ENCODE measurements at places on chromosomes 13 and 19.

DNA sequence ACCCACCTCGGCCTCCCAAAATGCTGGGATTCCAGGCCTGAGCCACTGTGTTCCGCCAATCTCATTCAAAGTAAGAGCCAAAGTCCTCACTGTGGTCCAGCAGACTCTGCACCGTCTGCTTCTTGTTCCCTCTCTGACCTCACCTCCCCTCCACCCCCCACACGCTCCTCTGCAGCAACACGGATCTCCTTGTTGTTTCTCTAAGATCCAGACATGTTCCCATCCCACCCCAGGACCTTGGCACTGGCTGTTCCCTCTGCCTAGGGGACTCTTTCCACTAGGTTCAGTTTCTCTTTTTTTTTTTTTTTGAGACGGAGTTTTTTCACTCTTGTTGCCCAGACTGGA lies 38.4 kb downstream of the LTBP4 start:
- DNase-seq: no peak

GRCh38 chr13:112679381-112679780 lies 10.5 kb upstream of the ATP11A start:
- DNase-seq: peak; percentile 24

GRCh38 chr13:75296641-75297040 lies 185.3 kb downstream of the TBC1D4 start:
- no peak for DNase-seq

GRCh38 chr19:18170714-18171255 lies 2.8 kb upstream of the IFI30 start:
- no peak for DNase-seq

DNA sequence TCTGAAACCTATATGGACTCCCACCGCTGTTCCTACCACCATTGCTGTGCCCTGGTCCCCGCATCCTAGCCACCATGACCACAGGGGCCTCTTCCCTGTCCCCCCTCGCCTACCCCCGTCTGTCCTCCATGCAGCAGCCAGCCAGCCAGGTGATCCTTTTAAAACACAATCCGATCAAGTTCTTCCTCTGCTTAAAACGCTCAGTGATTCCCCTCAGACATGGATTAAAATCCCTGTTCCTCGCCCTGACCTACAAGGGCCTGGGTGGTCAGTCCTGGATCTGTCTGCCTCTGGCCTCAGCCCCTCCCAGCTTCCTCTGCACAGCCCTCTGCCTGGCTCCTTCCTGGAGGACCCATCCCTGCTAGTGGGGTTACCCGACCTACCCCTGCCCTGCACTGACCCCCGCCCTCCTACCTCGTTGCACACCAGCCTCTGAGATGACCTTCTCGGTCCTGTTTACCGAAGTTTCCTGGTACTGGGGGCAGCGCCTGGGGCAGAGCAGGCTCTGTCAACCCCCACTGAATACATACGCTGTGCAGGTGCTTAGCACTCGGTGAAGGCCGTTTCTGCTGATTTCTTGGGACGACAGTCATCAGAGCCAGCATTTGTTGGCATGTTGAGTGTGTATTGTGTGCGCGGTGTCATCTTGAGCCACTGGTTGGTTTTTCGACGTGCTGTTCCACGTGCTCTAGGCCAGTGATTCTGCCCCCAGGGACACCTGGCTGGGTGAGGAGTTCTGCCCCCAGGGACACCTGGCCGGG lies 14.7 kb upstream of the LENG8 start:
- DNase-seq: no peak

GRCh38 chr19:55270172-55270942 lies 9.6 kb downstream of the HSPBP1 start:
- DNase-seq: no peak

- peak; percentile 83 for DNase-seq
Measured at GRCh38 chr19:33388231-33388724, 14.8 kb downstream of the CEBPG start.

- DNase-seq: peak; percentile 85
Measured at GRCh38 chr19:19423322-19423721, 17.8 kb downstream of the GATAD2A start.

- DNase-seq: no peak
Measured at GRCh38 chr13:33494596-33495204, 209.1 kb upstream of the STARD13 start.

DNA sequence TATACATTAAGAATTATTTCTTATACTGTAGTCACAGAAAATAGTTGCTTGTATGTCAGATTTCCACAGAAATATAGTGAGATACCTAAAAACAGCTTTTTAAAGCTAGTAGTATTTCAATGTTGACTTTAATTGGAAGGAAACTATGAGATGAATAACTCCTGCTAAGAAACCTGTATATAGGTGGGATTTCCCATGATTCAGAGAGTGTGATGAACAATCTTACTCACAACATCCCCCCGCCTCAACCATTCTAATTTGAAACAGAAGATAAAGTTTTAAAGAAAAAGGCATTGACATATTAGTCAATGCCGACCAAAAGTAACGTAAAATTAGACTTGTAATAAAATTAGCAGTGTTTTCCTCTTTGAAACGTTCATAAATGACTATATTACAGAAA lies 1.4 kb upstream of the MIR17HG start:
- no peak for DNase-seq

GRCh38 chr13:35930665-35931631 lies 200.2 kb downstream of the DCLK1 start:
- DNase-seq: no peak

GRCh38 chr13:99303863-99304521 lies 3.2 kb downstream of the GPR183 start:
- DNase-seq: no peak

- no peak for DNase-seq
Measured at GRCh38 chr13:111965466-111966214, 101.3 kb upstream of the SOX1 start.

- DNase-seq: no peak
Measured at GRCh38 chr13:96052656-96053002, 572 bp downstream of the UGGT2 start.

GRCh38 chr13:31699650-31700049 lies 39.7 kb upstream of the RXFP2 start:
- no peak for DNase-seq

DNA sequence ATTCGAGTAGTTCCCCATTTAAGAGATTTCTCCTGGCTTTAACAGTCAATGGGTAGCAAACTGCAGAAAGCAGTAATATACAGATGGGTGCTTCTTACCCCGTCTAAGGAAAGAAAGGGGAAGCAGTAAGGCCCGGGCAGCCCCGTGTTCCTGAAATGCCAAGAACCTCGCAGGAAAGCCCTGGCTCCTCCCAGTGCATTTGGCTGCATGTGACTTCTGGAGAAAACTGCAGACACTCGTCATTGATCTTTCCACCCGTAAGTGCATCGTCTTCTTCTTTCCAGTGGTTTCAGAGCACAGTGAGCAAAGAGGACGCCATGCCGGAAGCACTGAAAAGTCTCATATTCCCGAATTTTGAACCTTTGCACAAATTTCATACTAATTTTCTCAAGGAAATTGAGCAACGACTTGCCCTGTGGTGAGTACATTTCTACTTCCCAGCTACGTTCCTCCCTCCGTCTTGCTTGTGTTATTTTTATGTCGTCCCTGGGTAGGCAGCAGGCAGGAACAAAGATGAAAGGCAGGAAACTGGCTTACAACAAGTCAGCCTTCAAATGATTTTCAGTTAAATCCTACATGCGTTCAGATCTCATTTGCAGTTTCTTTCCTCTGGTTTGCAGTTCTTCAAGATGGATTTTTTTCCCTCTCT lies 165.2 kb downstream of the STK24 start:
- no peak for DNase-seq

DNA sequence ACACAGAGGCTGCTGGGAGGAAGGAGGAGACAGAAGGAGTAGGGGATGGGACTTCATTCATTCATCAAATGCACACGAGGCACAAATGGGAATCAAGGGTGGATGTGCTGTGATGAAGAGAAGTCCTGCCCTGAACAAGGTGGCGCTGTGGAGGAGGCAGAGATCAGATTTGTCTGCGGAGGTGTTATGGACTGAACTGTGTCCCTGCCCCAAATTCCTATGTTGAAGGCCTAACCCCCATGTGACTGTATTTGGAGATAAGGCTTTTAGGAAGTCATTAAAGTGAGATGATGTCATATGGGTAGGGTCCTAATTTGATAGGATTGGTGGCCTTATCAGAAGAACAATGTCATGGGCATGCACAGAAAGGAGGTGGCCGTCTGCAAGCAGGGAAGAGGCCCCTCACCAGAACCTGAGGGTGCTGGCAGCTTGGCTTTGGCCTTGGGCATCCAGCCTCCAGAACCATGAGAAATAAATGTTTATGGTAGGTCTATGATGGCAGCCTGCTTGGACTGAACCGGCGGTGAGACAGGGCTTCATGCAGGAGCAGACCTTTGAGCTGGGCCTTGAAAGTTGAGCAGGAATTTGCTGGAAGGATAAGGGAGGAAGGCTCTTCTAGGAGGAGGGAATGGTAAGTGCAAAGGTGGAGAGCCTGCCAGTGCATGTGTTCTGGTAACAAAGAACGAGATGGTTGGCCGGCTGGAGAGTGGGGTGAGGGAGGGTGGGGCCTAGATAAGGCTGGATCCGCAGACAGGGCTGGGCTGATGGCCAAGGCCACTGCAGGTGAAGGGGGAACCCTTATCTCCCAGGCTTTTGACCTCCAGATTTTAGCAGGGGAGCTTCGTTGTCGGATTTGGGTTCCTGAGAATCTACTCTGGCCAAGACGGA lies 2.7 kb upstream of the CEBPA start:
- peak; percentile 82 for DNase-seq

- no peak for DNase-seq
Measured at GRCh38 chr13:89925107-89925506, 1422.4 kb upstream of the MIR17HG start.

GRCh38 chr19:49933643-49934042 lies 4.3 kb upstream of the NUP62 start:
- DNase-seq: no peak

- DNase-seq: no peak
Measured at GRCh38 chr19:48639483-48640375, 2.5 kb upstream of the DBP start.

DNA sequence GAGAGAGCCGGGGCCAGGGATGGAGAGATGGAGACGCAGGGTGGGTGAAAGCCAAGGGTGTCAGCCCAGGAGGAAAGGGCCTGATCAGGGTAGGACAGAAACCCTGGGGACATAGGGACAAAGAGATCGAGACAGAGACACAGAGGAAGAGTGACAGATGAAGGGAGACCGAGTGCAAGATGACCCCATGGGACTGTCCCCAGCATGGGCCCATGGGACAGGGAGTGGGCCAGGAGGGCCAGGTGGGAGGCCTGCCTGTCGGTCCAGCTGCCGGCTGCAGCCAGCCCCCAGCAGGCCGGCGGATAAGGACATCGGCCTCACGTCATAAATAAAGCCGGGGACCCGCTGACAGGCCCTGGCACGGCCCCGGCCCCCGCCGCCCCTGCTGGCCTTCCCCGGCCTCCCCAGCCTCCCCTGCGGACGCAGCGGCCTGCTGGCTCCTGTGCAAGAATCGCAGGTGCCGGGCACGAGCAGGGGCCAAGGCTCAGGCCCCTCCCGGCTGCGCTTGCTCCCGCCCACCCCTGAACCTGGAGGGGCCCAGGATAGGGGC lies 6.3 kb downstream of the REX1BD start:
- DNase-seq: no peak

- DNase-seq: no peak
Measured at GRCh38 chr19:46449228-46449627, 20.5 kb upstream of the PNMA8C start.

DNA sequence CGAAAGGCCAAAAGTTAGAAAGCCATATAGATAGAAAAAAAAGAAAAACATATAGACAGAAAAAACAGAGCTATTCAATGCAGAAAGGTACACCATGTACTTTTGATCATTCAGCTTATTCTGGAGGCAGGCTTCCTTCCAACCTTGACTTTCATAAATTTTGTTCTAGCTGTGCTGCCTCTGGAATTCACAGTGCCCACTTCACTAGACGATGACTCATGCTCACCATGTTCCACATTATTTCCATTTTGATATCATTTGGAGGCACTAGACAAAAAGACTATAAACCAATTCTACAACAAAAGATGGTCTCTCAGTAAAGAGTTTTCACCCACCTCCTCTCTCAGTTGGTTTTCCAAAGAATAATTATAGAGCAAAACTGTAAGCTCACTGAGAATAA lies 229.0 kb upstream of the IPO5 start:
- DNase-seq: no peak

GRCh38 chr19:290372-291005 lies 714 bp downstream of the PLPP2 start:
- no peak for DNase-seq

DNA sequence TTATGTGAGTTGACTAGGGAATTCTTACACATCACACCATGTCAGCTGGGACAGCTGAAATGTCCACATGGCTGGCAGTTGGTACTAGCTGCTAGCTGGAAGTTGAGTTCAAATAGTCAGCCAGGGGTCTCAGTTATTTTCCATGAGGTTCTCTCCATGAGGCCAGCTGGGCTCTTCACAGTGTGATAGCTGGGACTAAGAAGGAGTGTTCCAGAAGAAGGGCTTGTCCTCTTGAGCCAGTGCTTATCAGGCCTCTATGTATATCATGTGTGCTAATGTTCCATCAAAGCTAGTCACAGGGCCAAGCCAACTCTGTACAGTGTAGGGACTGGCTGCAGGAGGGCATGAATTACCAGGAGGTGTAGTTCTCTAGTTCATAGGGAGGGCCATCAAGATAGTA lies 11.8 kb downstream of the USPL1 start:
- DNase-seq: no peak

DNA sequence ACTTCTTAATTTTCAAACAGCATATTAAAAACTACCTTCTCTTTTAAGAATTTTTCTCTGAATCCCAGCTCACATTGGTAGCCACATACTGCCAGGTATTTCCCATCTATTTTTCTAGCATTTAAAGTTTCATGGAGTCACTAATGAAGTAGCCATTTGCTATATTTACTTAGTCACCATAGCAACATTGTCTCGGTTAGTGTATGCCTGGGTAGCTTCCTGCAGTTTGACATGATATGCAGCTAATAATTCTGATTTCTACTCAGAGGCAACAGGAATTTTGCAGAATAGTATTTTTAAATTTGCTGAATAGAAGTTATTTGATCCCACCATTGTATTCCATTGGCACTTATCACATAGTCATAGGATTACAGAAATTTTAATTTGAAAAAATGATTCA lies 30.9 kb upstream of the KCTD4 start:
- DNase-seq: no peak

DNA sequence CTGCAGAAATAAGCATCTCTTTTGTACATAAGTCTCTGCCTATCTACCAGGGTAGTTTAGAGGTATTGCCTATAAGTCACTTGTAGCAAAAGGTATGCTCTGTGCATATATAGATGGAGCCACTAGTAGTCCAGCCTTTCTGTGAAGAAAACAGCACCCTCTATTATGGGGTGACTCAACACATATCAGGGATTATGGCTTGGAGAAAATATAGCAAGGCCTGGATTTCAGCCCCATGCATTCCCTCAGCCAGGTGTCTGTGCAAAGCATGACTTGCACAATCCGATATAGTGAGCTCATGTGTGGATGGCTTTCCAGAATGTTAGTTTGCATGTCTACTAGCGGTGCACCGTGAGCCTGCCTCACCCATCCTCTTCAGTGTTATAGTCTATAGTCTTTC lies 13.4 kb upstream of the NALCN start:
- DNase-seq: no peak

DNA sequence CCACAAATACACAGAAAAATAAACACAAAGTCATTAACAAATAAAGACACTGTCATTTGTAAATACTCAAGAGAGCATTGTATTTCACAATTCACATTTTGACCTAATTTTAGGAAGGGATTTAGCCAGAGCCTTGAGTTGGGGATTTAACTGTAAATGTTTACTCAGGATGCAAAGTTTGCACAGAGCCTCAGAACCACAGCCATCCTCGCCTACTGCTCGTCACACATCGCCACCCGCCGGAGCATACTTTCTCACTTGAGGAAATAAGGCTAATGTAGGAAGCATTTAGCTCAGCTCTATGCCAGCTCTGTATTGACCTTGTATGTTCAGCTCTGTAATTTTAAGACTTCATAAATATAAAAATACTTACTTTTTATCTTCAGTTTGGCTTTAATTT lies 442.7 kb downstream of the OXGR1 start:
- DNase-seq: no peak
